ENCODE measurements at places on chromosomes 5 and 9.

- DNase-seq = no peak
Measured at GRCh38 chr9:128992995-128993394, 35.1 kb downstream of the SH3GLB2 start.

DNA sequence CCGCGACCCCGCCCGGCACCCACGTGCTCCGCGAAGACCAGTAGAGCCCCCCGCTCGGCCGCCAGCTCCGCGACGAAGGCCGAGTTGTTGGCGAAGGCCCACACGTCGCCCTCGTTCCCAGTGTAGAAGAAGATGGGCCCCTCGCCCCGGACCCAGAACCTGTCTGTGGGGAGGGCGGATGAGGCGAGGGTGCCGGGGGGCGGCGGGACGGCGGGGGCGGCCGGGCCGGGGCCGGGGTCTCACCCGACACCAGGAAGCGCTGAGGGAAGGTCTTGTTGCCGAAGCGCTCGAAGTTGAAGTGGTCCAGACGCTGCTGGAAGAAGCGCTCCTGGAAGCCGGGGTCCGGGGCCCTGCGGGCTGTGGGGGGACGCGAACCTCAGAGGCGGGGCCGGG is 317 bp downstream of the DPP7 start:
- DNase-seq = no peak

- no peak for DNase-seq
Measured at GRCh38 chr9:35448496-35448895, 41.4 kb upstream of the RUSC2 start.

DNA sequence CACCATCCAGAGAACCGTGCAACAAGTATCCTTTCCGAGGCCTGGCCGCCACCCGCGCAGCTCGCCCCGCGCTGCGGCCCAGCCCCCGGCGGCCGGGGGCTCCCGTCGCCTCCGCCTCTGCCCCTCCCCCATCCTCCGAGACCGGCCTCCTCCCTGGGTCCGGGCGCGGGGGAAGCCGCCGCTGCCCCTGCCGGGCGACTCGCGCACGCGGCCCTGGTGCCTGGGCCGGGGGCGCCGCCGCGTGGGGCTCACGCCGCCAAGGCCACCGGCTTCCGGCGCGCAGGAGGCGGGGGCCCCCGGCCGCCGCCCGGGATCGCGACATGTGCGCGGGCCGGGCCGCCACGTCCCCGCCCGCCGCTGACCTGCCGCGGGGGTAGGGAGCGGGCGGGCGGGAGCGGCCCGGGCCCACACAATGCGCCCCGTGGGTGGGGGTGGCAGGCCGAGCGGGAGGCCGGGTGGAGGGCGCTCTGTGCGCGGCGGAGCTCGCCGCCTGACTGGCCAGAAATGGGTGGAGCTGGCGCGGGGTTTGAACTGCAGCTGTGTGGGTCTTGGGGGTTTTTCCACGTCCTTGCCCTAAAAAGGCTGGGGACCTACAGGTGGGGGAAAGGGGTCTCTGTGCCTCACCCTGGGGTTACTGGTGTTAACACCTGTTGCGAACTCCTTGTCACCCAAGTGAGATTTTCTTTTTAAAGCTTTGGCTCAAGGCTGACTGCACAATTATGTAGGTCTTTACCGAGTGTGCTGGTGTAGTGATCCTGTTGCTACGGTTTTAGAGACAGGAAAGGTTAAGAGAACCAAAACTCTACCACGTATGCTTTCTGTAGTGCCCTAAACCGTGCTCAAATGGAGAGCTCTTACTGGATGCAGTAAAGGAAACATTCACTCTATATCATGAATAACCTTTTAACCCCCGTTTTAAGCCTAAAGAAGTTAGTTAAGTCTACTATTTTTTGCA is 32.3 kb downstream of the TNPO1 start:
- DNase-seq = peak; percentile 9

- DNase-seq = no peak
Measured at GRCh38 chr9:3740690-3741419, 215.1 kb upstream of the RFX3 start.

DNA sequence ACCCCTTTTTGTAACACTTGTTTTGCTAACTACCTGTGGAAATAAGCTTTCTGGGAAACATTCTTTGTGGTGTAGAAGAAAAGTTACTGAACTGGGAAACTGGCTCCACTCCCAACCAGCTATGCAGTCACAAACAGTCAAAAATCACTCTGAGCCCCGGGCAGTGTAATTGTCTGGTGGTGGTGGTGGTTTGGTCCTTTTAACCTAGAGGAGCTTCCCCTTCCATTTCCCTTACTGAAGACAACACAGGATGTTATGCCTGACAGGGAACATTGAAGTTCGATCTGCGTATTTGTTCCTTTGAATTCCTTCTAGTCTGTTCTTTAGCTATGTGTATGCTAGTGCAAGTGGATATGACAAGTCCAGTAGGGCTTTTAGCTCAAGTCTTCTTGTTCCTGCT is 56.8 kb upstream of the TBCA start:
- no peak for DNase-seq

DNA sequence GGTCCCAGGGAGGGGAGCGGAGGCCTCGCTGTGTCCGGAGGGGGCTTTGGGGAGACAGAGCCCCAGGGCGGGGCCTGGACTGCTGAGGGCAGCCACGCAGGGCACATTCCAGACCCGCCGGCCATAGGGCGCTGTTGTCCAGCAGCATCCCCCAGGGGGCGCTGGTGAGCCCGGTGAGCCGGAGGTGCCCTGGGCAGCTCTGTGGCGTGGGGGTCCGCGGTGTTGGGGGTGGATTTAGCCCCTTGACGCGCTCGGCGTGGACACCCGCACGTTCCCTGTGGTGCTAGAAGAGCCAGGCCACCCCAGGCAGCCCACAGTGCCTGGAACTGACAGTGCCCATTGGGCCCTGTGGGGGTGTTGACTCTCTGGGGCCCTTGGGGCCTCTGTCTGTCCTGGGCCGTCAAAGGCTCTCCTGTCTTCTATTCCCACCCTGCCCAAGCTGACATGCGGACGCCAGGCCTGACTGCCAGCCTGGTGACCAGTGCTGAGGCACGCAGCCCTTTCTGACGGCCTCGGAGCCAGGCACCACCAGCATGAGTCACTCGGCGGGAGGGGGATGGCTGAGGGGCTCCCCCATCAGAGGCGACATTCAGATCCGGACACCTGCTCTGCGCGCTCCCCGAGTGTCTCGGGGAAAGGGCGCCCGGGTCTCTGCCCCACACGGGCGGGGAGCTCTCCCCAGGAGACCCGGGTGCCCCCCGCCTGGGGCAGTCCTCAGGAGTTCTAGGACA is 23.9 kb downstream of the TPPP start:
- no peak for DNase-seq

GRCh38 chr9:81814401-81814793 is 113.8 kb upstream of the SPATA31D4 start:
- no peak for DNase-seq

DNA sequence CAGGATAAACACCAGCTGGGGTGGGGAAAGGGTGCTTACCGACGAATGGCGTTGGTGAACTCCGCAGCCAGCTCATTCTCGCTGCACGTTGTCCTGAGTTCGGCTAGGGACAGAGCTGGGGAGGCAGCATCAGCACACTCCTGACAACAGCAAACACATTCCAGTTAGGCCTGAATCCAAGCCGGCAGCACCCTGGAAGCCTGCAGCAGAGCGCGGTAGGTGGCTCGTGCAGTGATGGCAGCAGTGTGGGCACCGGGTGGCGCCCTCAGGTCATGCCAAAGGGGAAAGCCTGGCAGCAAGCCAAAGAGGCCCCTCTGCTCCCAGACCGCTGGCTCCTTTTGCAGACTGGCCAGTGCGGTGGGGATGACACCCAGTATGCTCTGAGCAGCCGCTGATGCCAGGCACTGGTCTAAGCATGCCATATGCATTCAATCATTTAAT is 66.9 kb downstream of the DCP2 start:
- DNase-seq = no peak

DNA sequence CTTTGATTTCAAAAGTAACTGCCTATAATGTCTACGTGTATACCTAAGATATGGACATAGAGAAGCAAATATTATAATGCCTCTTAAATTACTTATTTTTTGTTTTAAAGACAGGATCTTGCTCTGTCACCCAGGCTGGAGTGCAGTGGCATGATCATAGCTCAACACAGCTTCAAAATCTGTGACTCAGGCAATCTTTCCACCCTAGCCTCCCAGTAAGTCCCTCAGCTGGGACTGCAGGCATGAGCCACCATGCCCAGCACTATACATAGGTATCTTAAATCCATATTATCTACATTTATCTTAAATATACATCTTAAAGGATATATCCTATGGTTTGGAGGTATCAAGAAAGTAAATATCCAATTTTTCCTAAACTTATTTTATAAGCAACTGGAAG is 261.2 kb downstream of the ARL15 start:
- DNase-seq = no peak

DNA sequence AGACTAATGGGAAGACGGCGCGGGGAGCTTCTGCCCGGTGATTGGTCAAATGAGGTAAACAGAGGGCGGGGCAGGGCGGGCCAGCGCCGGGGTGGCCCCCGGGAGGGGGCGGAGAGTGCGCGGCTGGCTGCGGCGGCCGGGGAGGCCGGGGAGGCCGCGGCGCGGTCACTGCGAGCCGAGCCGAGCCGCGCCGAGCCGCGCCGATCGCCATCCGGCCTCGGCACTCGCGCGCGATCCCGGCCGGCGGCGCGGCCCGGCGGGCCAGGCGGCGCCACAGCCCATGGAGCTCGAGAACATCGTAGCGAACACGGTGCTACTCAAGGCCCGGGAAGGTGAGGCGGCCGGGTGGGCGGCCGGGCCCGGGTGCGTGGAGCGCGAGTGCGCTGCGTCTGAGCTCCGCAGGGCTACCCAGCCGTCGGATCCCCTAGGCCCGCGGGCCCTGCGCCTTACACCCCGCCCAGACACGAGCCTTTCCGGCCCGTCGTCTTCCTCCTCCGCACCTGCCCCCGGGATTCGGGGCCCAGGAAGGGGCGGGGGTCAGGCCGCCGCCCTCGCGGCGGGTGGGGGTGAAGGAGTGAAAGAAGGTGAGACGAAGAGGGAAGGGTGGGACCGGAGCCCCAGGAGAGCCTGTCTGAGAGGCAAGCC is at the start of gene GRK6:
GRK6 (plus strand) TSS at position 111 of the 645 bp plus-strand sequence; CDS start at position 281, 170 bp downstream.
- DNase-seq = no peak

DNA sequence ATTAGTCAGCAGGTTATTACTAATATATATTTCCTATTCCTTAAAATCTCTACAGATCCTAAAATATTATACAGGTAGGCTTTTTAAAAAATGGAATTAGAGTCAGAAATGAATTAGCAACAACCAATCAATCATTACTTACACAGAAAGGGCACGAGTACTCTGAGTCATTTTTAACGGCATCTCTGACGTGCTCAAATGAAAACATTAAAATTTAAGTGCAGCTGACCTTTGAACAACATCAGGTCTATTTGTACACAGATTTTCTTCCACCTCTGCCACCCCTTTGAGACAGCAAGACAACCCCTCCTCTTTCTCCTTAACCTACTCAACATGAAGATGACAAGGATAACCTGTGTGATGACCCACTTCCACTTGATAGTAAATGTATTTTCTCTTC is 19.1 kb downstream of the AUH start:
- DNase-seq = no peak

- DNase-seq = no peak
Measured at GRCh38 chr5:125052584-125052983, 306.1 kb upstream of the ZNF608 start.

DNA sequence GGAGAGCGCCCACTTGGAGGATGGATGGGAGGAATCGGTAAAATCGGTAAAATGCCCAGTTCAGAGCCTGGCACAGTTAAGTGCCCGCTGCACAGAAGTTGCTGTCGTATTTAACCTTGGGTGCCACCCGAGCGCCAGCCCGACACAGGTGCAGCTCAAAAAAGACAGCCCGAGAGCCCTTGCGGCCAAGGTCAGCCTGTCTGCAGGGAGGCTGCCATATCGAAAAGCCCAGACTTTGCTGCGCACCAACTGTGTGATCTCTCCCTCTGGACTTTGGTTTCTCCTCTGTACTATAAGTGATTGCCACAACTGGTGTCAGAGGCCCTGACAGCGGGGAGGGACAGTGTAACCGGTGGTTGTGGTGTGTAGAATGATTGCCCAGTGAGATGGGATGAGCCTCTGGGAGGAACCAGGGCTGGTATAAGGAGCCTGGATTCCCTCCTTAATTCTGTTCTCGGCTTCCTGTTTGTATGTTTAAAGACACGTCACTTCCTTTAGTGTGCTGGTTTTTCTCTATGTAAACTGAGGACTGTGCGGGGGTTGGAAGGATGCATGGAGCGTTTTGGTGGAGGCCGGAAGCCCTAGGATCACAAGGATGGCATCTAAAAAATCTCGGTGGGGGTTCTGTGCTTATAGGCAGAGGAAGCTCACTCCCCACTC is 792 bp downstream of the NTMT1 start:
- peak; percentile 54 for DNase-seq

Data from MV-4-11 (cell line).